ENCODE measurements at places on chromosomes 7 and 10.

GRCh38 chr10:77212632-77213031 lies 425.0 kb downstream of the KCNMA1 start:
- DNase-seq = no peak

DNA sequence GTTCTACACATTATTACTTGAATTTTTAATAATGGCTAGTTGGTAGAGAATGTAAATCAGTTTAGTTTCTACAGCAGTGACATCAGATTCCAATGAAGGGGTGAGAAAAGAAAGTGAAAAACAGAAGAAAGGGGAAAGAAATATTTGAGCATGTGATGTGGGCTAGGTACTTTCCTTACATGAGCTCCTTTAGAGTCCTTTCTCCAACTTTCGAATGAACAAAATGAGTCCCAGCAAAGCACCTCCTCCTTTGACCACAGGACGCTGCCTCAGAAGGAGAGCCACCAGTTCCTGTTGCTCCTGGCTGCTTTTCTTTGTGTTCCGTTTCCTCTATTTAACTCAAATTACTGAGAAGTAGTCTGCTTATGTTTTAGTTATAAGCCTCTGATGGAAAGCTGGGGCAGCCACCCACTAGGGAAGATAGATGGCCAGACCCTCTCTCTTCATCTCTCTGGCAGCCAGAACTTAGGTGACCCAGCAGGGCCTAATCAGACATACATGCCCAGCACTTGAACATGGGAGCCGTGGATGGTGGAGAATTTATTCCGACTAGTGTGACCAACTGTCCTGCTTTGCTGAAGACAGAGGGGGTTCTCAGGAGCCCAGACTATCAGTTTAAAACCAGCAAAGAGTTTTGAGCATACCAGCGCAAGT lies 82.4 kb upstream of the NME8 start:
- DNase-seq = no peak

- no peak for DNase-seq
These were observed 18.7 kb downstream of the CLIP2 start for GRCh38 chr7:74307738-74308505.

GRCh38 chr7:155490697-155491628 lies 33.0 kb downstream of the EN2 start:
- no peak for DNase-seq

- no peak for DNase-seq
These were observed 1176.2 kb downstream of the DNAJB9 start for GRCh38 chr7:109745677-109746410.

DNA sequence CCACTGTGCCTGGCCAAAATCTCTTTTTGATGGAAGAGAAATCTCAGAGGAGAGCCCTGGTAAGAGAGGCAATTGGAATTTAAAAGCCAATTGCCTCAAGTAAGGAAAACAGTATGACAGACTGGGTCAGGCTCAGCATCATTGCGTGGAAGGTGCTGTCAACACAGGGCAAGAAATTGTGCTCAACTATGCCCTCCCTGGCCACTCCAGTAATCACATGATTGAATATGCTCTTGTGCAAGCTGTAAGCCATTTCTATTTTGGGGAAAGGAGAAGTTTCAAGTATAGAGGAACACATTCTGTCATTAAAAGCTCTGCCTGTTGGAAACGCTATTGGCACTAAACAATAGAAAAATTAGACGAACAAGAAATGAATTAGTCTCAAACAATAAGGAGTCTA lies 1127.7 kb downstream of the REEP3 start:
- DNase-seq = no peak

DNA sequence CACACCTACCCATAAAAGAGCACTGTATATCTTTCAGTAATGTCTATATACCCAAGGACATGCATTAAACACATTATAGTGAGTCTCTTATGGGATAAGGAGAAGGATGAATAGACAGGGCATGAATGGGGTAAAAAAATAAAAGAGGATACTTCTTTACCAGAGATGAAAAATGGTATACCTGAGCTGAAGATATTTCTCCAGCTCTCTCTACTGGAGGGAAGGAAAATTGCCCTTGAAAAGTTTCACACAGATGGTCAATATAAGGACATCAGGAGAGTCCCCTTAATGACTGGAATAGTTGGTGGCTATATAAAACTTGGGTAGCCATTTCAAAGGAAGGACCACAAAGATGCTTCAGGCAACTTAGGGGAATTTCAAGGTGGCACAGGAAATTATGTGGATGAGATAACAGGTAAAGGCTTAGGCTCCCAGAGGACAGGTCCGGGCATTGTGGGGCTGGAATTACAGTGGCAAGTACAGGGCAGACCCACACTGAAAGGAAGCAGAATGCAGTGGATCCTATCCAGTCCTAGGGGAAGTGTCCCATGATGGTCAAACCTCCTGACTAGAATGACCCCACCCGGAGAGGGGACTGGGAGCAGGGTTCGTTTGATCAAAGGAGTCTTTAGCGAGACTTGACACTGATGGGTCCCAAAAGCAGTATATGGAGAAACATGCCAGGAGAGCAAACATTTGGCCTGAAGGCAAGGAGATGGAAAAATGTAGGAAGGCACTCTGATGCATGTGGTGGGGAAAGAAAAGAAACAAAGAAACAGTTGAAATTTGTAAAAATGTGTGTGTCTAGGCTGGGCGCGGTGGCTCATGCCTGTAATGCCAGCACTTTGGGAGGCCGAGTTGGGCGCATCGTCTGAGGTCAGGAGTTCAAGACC lies 35.6 kb downstream of the PLAU start:
- DNase-seq = no peak

- no peak for DNase-seq
These were observed 44.4 kb downstream of the PFKFB3 start for GRCh38 chr10:6247041-6247712.
